ENCODE measurements at places on chromosomes 12 and 14.

- DNase-seq = no peak
These were observed 7.2 kb downstream of the TPH2 start for GRCh38 chr12:71945883-71946282.

GRCh38 chr12:104680070-104680469 lies 223.3 kb downstream of the CHST11 start:
- DNase-seq = no peak

GRCh38 chr14:88040146-88040545 lies 35.2 kb downstream of the GPR65 start:
- no peak for DNase-seq

DNA sequence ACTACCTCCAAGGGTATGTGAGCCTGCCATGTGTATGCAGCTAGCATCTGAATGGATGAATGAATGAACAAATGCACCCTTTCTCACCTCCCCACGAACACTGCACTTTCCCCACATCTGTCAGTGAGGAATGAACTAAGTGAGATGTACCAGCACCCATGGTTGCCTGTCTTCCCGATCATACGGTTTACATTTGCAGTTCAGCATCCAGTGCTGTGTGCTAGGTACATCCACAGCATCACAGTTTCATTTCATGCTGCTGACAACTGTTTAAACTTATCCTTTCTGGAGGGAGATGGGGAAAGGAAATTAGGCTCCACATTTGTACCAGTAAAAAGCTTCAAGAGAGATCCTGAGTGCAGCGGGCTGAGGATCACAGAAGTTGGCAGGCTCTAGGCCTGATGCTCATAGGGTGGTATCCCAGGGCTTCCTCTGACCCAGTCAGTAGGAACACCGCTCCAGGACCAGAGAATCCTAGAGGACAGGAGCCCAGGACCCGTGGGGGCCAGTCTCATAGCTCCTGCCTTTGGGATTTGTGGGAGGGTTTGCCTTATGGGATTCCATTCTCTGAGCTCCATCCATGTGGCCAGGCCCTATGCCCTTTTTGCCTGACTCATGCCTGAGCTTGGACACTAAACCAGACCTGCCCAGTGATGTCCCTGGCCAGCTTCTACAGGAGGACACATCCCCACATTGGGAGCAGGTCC lies 294.5 kb downstream of the CACNA1C start:
- no peak for DNase-seq

- DNase-seq = peak; percentile 16
These were observed 3.5 kb downstream of the CLEC9A start for GRCh38 chr12:10033783-10034545.

- DNase-seq = no peak
These were observed 2.7 kb upstream of the NFKBIA start for GRCh38 chr14:35407306-35407630.

- no peak for DNase-seq
These were observed 5.4 kb upstream of the KIF26A start for GRCh38 chr14:104132981-104133380.

- no peak for DNase-seq
These were observed 590.4 kb downstream of the MED13L start for GRCh38 chr12:115687094-115687493.

GRCh38 chr12:66978802-66979201 lies 290.4 kb upstream of the CAND1 start:
- no peak for DNase-seq

GRCh38 chr12:121678716-121679300 lies 9.4 kb upstream of the MORN3 start:
- DNase-seq = no peak

DNA sequence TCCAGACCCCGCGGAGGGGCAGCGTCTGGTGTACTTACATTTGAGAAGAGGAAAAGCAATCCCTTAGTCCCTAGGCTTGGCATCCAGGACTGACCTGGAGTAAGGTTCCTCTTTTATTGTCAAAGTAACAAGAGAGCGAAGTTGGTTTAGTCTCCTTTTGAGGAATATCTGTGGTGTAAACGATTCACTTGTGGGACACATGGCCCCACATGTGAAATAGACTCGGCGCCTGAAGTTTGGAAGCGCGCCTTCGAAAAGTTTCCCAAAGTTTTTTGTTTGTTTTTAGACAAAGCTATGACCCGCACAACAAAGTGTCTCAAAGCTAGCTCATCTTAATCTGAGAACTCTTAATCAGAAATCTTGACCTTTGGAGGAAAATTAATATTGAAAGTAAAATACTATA lies 744 bp downstream of the STYX start:
- peak; percentile 33 for DNase-seq

DNA sequence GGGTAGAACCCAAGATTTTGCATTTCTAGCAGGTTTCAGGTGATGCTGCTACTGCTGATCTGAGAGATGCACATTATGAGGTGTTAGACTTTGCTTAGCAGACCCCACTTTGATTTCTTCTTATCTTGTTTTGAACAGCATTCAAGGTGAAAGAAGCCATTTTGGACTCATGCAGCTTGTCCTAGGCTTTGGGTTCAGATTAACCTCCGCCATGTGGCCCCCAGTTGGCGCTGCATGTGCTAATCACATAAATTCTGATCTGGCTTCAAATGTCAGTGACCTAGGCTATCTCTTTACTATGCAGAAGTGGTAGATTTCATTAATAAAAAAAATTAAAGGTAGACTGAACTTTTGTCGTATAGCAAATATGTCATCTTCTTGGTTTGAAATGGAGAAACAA lies 89.8 kb upstream of the DYRK2 start:
- no peak for DNase-seq

GRCh38 chr12:43636725-43637463 lies 84.9 kb upstream of the ADAMTS20 start:
- DNase-seq = peak; percentile 34

DNA sequence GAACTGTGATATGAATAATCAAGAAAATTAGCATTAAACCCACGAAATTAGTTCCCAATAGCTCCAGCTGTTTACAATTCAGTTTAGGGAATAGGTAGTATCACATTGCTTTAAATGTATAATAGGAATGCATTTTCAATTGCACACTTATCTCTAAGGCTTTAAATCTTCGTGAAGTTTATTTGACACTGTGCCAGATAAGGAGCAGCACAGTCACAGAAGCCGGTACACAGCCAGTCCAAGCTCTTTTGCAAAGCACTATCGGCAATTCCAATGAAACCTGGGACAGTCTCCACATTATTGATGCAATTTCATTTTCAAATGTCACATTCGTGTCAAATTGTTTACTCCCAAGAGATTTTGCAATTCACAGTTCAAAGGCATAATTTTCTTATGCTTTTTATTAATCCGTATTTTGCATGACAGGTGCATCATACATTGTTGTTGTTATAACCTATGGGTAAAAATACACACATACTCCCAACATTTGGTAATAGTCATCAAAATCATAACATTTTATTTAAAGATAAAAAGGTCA lies 602.8 kb downstream of the RPS29 start:
- DNase-seq = no peak

DNA sequence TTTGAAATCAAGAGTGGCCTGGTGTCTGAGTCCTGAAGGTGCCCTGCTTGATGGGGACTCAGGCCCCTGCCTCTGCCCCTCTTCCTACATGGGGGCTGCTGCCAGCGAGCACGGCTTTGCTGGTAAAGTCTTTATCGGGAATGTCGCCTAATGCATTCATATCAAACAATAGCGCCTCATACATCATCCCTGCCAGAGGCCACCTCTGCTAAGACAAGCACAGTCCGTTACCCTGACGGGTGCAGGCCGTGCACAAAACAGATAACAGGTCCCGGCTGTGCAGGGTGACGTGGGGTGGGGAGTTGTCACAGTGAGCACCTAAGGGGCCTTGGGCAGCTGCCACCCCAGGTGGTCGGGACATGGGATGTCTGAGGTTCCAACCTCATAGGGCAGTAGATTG lies 68.4 kb upstream of the FAM222A start:
- DNase-seq = no peak

DNA sequence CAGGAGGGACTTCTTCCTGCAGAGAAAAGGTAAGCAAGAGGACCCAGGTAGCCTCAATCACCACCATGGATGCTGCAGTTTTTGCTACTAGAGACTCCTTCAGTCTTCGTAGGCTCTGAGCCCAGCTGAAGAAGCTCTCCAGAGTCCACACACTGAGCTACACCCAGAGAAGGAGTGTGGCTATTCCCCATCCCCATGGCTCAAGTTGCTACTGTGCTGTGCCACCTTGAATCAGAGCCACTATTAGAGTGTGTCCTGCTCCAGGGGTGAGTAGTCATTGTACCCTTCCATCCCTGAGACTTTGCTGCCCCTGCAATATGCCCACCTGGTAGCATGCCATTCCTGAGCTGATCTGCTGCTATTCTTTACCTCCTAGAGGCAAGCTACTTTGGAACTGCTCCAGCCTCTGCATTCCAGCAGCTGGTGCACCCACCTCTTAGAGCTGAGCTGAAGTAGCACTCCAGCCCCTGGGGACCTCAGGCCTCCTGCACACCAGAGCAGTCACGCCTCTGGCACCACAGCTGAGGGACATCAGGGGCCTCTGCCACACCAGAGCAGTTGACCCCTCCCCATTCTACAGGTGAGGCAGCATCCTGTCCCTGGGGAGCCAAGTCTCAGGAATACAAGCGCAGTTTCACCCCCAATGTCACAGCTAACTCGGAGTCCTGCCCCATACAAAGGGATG lies 213.0 kb downstream of the TRHDE start:
- DNase-seq = no peak

DNA sequence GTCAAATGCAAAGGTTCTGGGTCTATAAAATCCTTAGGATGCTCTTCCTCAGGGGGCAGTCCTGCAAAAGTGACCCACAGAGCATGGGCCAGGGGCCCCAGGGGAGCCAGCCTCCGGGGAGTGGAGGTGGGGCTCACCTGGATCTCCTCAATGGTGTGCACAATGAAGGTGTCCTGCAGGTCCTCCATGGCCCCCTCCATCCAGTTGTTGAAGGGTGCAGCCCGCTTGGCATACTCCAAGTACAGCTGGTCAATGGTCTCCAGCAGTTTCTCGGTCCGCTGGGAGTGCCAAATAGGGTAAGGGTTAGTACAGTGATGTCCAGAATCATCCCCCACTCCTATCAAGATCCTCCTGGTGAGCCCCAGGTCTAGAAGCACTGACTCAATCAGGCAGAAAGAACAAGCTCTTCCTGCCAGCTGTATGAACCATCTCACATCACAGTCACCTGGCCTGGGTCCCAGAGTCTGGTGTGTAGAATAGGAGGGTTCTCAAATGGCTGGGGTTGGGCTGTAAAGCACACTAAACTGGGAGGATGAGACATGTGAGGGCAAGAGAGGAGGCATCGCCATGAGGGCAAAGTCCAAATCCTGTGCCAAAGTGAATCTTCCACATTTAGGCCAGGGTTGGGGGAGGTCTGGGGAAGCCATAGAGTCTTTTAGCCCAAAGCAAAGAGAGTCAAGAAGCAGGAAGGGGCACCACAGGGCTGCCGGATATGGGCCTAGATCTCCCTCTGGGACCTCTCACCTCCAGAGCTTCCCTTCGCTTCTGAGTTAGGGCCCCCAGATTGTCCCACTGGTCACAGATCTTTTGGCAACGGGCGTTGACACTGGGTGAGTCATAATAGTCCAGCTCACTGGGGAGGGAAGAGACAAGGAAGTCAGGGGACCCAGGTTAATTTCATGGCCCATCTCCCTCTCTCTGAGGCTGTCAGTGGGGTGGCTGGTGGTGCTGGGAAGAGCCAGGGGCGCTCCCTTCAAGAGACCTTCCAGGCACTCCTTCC lies 91.5 kb upstream of the ZFP36L1 start:
- DNase-seq = peak; percentile 82

DNA sequence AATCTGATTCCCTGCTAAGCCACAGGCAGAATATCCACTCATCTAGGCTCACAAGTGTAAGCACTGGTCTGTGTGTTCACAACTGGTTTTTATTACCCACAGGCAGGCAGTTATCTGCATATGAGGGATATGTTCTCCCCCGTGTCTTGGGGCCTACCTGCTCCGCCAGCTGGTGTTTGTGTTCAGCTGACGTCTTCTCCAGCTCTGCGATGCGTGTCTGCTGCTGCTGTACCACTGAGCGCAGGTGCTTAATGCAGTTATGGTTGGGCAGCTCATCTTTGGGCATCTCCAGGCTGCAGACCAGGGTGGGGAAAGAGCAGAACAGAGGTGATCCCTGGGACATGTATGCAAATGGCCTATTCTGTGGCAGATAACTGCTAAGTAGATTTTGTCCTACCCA lies 13.7 kb downstream of the RNF41 start:
- no peak for DNase-seq

- DNase-seq = no peak
These were observed 158.0 kb downstream of the KCNK10 start for GRCh38 chr14:88164906-88165534.

DNA sequence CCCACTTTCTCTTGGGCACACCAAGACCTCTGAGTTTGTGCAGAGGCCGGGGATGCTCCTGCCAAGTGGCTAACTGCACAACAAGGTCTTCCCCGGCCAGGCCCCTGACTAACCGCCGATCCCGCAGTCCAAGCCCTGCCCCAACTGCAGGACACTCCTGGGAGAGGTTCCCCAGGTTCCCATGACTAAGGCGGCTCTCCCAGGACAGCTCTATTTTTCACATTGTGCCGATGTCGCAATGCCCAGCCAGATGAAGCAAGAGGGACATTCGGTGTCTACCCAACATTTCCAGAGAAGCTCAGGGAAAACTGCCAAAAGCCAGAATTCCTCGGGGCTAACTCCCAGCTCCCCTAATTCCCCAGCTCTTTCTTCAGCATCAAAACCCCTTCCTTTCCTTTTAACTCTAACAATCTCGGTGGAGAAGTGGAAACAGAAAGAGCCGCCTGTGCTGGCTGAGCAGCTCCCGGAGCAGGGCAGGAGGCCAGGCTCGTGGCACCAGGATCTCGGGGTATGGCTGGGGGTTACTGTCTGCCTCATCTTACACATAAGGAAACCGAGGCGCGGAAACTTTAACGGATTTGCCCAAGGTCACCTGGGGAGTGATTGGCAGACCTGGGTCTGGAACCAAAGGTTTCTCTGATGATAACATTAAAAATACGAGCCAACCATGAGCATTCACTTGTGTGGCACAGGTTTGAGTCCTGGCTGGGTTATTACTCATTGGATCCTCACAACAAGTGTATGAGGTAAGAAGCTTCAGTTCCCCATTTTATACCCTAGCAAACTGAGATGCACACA lies 318.2 kb downstream of the BCL11B start:
- peak; percentile 91 for DNase-seq

- peak; percentile 48 for DNase-seq
These were observed 46.1 kb upstream of the PTPRO start for GRCh38 chr12:15276088-15276698.

DNA sequence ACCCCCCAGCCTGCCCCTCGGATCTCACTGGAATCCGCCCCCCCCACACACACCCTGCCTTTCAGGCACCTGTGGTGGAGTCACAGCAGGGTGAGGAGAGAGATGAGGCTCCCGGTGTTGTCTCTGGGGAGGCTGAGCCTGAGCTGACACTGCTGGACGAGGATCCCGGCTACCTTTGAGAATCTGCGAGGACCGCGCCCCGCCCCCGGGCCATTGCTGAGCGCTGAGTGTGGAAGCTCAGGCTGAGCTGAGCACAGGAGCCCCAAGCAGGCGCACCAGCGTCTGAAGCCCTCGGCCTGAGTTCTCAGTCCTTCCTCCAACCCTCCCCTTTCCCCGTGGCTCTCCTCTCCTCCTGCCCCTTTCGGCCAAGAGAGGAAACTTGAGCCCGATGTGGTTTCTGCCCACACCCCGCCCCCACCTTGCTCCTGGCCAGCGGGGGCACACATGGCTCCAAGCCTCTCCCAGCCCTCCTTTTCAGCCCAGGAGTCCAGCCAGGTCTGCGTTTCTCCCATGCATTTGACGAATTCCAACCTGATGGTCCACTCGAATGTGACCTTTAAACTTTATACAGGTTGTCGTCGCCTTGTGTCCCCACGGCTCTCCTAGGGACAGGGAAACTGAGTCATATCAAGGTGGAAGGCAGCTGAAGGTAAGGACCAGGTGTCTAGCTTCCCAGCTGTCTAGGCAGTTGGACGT lies at the start of gene NFE2:
TSS of gene NFE2 (minus strand) at position 284 of the 696 bp plus-strand sequence. CDS start 5,767 bp downstream, outside the sequence.
- peak; percentile 70 for DNase-seq

Measured in mammary epithelial cell (primary cell).